Stimulated activated CD4-positive, alpha-beta T cell treated with anti-CD3 and anti-CD28 coated beads, Interleukin-1b, Interleukin-23, amount 100 ng/mL, for 1 hour (primary cell): ENCODE measurements at places on chromosomes 13 and 19.

GRCh38 chr13:46575301-46575771, 22.4 kb downstream of the LRCH1 start:
- no peak for DNase-seq

DNA sequence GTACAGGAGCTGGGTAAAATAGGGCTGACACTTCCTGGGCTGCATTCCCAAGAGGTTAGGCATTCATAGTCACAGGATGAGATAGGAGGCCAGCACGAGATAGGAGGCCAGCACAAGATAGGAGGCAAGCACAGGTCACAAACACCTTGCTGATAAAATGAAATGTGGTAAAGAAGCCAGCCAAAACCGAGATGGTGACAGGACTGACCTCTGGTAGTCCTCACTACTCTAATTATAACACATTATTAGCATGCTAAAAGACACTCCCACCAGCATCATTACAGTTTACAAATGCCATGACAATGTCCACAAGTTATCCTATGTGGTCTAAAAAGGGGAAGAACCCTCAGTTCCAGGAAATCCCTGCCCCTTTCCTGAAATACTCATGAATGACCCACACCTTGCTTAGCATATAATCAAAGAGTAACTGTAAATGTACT, 20.9 kb upstream of the IGSF23 start:
- no peak for DNase-seq

DNA sequence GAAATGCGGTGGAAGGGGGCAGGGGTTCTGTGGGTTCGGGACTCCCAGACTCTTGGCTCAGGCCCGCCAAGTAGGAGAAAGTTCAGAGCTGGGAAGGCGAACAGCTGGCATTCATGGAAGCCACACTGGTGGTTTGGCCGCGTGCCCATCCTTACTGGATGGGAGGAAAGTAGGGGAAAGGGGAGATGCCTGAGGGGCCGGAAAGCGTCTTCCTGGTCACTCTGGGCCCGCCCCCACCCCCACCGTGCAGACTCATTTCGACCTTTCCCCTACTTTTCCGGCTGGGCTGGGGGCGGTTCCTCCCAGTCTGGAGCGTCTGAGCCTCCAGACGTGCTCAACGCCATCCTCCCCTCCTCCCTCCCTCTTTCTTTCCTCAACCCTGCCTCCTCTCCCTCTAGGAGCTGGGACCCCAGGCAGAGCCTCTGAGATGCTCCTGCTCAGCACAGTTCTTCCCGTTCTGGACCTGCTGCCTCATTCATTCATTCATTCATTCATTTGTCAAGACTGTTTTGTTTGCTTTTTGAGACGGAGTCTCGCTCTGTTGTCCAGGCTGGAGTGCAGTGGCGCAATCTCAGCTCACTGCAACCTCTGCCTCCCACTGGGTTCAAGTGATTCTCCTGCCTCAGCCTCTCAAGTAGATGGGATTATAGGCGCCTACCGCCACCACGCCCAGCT, 3.5 kb downstream of the ANGPTL4 start:
- no peak for DNase-seq

DNA sequence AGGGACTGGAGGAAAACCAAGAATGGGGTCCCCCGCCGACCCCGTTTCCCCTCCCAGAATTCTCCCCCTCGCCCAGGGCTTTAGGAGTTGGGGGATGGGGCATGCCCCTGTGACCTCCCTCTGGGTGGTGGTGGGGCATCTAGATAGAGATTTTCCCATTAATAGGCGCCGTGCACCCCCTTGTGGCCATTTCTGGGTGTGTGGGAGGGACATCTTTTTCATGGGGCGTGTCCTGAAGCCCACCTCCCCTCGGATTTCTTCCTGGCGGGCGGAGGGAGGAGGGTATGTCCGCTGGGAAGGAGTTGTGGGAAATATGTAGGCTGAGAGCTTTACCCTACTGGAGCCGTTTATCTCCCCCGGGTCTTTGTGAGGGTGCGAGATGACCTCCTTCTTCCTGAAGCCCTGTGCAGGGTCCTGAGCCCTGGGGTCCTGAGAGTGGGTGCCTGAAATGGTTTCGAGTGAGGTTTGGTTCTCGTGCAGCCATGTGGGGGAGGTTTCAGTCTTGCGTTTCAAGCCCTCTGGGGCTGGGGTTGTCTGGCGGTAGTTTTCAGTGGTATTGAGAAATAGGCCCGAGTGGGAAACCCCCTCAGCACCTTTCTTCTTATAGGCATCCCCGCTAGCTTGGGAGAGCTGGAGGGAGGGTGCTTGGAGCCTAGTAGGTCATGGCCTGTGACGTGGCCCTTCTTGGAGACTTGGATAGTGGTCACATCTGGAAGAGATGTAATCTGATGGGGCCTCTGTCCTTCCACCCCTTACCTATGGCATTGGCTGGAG, 1.0 kb downstream of the PRMT1 start:
- DNase-seq: no peak

GRCh38 chr19:35495107-35496064, 5.1 kb upstream of the KRTDAP start:
- peak; percentile 36 for DNase-seq

DNA sequence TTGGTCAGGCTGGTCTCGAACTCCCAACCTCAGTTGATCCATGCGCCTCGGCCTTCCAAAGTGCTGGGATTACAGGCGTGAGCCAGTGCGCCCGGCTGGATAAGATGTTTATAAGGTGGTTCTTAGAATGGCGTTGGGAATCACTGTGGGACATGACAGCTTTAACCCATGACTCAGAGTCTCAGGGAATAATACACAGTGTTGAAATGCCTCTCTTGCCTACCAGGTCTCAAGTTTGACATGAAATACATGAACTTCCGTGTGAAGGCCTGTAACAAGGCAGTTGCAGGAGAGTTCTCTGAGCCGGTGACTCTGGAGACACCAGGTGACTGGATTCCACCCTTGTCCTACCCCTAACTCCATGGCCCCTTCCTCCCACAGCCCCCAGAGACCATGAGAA, 12.6 kb downstream of the FSD1 start:
- no peak for DNase-seq

DNA sequence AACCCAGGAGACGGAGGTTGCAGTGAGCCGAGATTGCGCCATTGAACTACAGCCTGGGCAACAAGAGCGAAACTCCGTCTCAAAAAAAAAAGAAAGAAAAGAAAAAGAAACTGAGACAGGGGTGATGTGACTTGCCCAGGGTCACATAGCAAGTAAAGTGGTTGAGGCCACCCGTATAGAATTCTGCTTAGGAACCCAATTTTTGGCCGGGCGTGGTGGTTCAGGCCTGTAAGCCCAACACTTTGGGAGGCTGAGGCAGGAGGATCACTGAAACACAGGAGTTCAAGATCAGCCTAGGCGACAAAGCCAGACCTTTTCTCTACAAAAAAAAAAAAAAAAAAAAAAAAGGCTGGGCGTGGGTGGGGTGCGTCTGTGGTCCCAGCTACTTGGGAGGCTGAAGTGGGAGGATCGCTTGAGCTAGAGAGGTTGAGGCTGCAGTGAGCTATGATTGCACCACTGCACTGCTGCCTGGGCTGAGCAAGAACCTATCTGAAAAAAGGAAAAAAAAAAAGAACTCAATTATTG, 1.3 kb downstream of the SNRPA start:
- no peak for DNase-seq
